C1 segment of cervical spinal cord (tissue), 14 donors: ENCODE measurements at places on chromosomes 16 and 17.

- no peak for DNase-seq
Observed at GRCh38 chr17:82158825-82159224, 53.8 kb downstream of the CCDC57 start.

- no peak for DNase-seq
Observed at GRCh38 chr17:2937331-2938003, 125.9 kb downstream of the OR1D5 start.

GRCh38 chr17:73815474-73815873 is 171.2 kb upstream of the SDK2 start:
- DNase-seq: no peak

DNA sequence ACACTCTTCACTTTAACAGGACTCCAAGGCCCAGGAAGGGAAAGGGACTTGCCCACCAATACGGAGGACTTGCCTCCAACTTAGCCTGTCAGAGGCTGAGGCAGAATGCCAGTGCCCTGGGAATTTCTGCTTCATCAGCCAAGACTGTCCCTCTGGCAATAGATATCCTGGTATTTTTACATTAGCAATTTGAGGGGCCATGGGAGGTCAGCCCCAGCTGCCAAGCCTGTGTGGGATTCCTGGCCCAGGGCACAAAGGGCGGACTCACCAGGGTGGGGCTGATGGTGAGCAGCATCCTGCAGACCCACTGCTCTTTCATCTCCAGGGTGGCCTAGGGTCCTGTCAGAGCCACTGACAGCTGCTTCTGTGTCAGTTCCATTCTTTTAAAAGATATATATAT is 78.3 kb upstream of the CIBAR2 start:
- no peak for DNase-seq

DNA sequence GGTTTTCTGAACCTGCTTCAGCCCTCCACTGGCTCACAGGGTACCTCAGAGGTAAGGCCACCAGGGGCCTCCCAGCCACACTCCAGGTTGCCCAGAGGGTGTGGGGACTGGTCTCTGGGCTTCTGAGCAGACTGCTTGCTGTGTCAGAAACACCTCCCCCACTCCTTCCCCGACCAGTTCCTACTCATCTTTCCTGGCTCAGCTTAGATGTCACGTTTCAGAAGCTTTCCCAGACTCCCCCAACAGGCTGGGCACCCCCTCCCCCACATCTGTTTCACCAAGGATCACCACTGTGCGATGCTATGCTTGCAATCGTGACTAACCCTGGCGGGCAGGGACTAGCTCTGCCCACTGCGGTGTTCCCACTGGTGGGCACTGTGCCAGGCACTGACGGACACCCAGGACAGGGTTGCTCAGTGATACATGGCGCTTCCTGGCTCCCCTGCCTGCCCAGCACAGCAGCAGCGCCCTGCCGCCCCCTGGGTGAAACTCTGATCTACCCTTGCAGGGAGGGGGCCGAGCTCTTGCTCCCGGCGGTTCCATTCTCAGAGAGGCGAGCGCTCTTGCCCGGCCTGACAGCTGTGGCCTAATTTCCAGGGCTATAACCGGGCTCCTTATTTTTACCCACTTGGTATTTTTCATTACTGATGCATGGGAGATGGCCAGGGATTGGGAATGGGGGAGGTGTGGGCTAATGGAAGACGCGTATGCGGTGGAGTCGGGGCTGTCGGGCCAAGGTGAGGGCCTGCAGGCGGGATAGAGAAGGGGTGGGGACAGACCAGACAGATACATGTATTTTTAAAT is 29.4 kb upstream of the MTSS2 start:
- DNase-seq: peak; percentile 42
